ENCODE measurements at places on chromosomes 13 and 19.
A peak's percentile ranks its signal among the peaks of the same experiment; 100 is the strongest.

DNA sequence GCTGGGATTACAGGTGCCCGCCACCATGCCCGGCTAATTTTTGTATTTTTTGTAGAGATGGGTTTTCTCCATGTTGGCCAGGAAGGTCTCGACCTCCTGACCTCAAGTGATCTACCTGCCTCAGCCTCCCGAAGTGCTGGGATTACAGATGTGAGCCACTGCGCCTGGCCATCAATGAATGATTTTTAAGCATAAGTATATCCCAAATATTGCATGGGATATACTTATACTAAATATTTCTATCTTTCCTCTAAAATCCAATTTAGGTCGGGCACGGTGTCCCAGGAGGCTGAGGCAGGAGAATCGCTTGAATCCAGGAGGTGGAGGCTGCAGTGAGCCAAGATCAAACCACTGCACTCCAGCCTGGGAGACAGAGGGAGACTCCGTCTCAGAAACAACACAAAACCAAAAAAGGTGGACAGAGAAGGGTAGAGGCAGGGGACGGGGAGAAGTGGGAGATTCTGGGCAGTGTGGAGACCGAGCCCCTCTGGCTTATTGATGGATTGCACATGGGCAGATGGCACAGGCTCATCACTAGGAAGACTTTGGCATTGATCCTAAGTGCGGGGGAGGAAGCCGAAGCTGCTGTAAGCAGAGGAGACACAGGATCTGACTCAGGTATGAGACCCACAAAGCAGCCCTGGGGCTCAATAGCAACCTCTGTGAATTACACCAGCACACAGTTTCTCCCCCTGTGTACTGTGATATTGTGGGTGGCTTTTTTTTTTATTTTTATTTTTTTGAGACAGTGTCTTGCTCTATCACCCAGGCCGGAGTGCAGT is 13.5 kb downstream of the ARRDC5 start:
- no peak for DNase-seq

DNA sequence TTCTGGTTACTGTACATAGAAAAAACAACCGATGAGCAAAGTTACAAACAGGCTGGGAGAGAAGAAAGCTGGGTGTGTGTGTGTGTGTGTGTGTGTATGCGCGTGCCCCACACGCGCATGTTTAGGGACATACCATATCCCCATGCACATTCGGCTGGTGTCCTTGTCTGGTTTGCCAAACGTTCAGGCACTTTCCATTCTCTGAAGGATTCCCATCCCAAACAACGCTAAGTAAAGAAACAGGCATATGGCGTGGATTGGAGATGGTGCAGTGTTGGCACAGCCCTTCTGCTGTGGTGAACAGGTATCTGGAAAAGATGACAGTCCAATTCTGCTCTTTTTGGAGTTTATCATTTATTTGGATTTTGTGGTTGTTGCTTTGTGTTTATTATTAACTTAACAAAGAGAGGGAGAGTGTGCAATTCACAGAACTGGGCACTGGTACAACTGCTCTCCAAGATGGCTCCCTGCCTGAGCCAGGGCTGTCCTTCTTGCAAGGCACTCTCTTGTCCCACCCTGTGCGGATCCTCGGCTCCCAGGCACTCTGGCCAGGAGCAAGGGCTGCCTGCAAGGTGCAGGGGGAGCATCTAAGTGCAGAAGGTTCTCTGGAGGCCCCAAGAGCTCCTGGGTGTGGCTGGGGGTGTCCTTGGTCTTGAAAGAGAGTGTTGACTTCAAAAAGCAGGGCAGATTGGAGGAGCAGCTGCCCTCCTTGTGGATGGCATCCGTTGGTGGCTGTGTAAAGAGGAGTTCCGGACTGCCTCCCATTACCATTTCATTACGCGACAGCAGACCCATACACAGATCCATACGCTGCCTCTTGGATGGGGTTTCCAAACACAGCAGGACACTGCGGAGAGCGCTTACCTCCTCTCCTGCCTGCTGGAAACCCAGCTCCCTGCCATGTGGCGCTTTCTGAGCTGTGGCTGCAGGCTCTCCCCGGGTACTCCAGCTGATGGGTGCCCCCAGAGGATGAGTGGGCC is 263.1 kb downstream of the ZNF536 start:
- DNase-seq: no peak

DNA sequence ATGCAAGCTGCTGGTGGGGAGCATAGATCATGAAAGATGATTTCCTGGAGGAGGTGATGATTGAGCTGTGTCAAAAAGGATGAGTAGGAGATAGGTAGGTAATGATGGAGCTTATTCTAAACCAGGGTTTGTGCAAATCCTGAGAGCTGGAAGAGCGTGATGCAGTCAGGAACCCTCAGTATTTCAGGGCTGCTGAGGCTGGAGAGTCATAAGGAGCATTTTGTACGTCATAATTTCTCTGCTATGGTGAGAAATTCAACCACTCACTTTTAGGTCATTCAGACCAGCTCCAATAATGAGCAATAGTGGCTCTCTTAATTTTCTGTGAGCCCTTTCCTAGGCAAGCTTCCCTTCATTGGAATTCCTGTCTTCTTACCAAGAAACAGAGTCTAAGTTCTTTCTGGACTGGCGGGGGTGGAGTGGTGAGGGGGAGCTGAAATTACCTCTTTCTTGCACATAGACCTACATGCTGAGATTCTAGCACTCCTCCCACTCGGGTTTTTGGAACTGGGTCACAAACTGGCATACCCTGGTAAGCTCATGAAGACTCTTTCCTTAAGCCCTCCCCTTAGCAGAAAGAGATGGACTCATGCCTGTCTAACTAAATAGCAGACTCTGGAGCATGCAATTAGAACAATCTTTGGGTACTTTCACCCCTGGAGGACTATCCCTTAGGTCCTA is 62.2 kb upstream of the MYCBP2 start:
- DNase-seq: peak; percentile 33

DNA sequence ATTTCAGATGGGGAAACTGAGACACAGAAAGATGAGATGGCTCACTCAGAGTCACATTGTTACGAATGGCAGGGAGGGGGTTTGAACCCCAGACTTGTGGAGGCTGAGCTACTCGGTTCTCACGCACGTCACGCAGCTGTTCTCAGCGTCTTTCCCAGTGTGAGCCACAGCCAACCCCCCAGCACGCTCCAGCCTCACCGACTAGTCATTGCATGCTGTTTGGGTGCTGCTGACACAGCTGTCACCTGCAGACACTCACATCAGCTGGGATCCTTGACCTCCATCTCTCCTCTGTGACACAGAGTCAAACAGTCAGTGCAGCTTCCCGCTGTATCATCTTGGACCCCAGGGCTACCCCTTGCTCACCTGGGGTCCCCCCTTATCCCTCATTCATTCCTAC is 2.4 kb upstream of the NCAN start:
- DNase-seq: no peak

DNA sequence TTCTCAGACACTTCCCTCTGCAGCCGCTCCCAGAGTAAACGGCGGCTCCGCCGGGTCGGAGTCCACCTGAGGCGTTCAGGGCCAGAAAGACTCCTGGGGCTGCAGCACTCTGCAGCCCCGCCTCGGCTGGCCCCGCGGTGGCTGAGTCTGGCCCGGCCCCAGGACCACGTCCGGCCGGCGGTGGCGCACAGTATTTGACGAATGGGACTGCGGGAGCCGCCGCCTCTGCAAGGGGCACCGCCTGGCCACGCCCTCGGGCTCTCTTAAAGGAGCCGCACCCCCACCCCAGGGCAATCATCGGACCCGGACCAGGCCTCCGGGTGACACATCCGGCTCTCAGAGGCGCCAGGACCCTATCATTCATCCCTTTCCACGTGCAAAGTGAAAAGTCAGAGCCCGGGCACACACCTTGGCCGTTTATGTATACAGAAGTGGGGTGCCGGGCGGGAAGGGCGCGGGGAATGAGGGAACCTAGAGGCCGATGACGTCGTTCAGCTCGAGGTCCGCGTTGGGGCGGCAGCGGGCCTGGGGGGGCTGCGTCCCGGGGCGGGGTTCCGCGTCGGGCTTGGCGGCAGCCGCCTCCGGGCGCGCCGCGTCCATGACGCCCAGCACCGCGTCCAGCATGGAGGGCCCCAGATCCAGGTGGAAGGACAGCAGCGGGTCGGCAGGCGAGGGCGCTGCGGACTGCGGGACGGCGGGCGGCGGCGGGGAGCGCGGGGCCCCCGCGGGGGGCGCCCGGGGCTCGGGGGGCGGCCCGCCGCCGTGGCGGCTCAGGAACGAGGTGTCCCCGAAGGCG is 1.2 kb upstream of the LENG9 start:
- peak; percentile 72 for DNase-seq

Data from NCI-H1417 (cell line).